Ecto neural progenitor cell (in vitro differentiated cells): ENCODE measurements at places on chromosomes 3 and 15.

DNA sequence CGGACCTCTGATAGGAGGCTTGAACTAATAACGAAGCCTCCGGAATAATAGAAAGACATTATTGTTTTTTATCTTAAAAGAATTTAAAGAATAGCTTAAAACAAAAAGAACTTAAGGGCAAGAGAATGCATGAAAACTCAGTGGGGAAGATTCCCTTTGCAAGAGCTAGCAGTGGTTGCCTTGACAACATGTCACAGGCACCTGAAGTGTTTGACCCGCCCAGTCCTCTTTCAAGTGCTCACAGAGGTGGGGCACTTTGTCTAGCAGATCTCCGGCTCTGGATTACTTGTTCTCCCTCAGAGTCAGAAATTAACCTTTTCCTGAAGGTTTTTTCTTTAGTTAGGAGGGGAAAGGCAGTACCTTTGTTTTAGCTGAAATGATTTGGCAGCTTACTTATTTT, 37.8 kb downstream of the LARS2 start:
- no peak for DNase-seq

GRCh38 chr3:8457039-8457438, 44.6 kb upstream of the LMCD1 start:
- DNase-seq: no peak

- no peak for DNase-seq
These were observed 21.9 kb upstream of the C15orf39 start for GRCh38 chr15:75179746-75180140.

GRCh38 chr15:77808075-77808474, 175.4 kb upstream of the LINGO1 start:
- DNase-seq: no peak

DNA sequence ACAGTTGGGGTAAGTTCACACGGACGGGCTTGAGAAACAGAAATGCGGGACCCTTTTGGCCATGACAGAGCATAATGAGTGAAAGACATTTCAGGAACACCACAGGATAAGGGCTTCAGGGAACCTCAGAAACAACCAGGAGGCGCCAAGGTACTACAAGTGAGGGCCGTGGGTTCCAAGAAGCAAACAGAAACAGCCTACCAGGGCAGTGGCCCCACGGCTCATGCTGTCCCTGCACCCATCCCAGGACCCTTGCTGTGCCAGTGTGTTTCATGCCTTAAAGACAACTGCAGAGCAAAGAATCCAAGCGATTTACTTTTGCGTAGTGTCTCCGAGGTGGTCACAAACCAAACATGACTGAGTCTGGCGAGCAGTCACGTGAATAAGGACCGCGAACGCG, 54.0 kb downstream of the RUBCN start:
- no peak for DNase-seq

DNA sequence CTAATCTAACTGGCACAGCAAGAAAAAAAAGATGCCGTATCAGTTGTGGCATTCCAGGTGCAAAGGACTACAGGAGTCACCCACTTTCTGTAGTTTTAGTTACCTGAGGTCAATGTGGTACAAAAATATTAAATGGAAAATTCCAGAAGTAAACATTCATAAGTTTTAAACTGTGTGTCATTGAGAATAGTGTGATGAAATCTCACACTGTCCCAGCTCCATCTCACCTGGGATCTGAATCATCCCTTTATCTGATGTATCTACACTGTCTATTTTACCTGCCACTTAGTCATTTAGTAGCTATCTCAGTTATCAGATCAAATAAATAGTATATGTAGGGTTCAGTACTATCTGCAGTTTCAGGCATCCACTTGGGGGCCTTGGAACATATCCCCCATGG, 26.7 kb downstream of the GBE1 start:
- no peak for DNase-seq

GRCh38 chr3:41199866-41200668, 762 bp downstream of the CTNNB1 start:
- peak; percentile 76 for DNase-seq

DNA sequence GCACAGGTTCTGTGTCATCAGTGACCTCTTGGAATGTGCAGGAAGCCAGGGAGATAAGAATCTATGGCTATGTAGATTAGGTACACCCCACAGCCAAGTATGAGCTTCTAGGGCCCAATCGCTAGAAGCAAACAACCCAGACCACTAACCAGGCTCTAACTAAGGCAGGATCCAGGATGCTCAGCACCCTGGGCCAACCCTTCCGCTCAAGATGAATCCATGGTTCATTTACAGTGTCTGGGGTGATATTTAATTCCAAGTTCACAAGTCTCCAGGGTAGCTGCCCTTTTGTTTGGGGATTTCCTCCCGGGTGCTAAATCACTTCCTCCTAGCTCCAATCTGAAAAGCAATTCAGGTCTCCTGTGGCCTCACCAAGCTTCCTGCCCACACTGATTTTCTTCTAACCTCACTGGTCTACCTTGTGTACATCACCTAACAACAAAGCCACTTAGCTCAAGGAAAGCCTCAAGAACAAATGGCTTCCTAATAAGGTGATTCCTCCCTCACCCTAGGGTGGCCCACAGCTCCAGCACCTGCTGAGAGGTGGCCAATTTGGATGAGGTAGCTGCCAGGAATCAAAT, 2.4 kb downstream of the EHD4 start:
- peak; percentile 23 for DNase-seq

GRCh38 chr15:23596736-23597135, 31.3 kb downstream of the MKRN3 start:
- no peak for DNase-seq

- no peak for DNase-seq
These were observed 6.7 kb downstream of the ZDHHC3 start for GRCh38 chr3:44969154-44969827.

GRCh38 chr3:13427662-13428603, 7.8 kb upstream of the NUP210 start:
- DNase-seq: no peak

- DNase-seq: no peak
These were observed 14.8 kb downstream of the ARNT2 start for GRCh38 chr15:80418892-80419537.

GRCh38 chr3:94645790-94646189, 582.9 kb downstream of the NSUN3 start:
- DNase-seq: no peak

DNA sequence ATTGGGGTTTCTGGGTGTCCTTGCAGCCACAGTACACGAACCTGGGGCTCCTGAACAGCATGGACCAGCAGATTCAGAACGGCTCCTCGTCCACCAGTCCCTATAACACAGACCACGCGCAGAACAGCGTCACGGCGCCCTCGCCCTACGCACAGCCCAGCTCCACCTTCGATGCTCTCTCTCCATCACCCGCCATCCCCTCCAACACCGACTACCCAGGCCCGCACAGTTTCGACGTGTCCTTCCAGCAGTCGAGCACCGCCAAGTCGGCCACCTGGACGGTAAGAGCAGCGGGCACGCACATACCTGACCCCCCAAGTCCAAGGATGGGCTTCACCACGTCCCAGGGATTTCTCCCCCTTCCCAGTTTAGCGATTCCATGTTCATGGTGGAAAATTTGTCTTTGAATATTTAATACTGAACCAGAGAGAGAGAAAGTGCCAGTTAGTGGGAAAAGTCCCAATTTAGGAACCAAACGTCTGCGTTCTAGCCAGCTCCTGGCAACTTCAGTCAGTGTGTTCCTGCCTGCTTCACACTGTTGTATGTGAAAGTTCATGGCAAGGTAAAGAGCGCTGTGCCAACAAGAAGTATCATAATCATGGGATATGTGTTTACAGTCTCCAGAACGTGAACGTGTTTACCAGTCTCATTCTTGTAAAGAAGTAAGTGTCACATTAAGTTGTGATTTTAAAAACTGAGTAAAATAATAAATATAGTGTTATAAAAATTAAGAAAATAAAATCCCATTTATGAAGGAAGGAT, 177.2 kb downstream of the TP63 start:
- no peak for DNase-seq

DNA sequence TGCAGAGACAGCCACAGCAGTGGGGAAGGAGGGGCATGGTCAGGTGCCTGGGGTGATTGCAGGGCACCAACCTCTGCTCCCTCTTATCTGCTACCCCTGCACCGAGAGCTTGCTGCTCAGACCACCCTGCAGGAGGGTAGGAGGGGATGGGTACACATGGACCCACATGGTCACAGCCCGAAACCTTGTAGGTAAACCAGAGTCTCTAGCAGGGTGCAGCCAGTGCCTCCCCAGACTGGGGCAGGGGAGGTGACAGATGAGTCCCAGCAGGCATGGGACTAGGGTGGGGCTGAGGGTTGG, 49.2 kb downstream of the FAH start:
- DNase-seq: no peak

DNA sequence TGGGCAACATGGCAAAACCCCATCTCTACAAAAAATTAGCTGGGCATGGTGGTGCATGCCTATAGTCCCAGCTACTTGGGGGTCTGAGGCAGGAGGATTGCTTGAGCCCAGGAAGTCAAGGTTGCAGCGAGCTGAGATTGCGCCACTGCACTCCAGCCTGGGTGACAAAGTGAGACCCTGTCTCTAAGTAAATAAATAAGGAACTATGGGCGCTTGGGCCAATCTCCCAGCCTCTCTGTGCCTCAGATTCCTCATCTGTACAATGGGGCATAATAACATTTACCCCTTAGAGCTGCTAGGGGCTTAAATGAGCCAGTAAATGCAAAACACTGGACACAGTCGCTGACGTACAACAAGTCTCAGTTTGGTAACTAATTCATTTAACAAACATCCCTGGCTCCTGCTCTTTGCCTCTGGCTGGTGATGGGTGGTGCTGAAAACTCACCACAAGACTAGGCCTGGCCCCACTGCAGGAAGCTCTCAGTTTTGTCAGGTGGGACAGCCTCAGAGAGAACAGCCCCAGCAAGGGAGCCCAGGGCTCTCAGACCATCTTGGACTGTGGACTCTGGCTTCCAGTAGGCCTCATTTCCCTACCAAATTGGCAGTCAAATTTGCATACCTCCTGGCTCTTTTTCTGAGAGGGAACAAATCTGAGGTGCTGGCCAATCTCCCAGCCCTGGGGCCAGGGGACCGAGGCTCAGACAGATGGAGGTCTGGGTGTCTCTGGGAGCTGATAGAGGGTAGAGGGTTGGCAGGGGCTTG, 6.4 kb upstream of the TBC1D2B start:
- DNase-seq: no peak

DNA sequence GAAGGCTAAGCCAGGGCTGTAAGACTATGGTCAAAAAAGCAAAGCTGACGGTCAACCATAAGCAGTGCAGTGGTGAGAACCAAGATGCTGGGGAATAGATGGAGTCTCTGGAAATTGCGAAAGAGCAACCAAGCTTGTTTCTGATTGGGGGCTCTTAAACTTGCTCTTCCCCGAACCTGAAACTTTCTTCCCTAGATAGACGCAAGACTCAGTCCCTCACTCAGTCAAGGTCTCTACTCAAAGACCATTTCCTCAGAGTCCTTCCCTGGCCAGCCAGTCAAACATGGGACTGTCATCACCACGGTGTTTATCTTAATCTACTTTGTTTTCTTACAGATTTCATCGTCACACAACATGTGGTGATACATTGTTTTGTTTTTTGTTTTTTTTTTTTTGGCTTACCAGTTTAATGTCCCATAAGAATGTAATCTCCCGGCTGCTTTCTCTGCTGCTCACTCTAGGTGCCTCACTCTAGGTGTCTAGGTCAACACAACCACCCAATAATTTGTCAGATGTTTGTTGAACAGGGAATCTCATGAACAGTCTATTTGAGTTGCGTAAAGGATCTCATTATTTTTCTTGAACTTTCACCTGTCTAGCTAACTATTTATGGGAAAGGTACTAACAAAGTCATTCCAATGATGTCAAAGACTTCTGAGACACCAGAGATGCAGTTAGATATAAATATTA, 495.4 kb downstream of the FOXP1 start:
- DNase-seq: no peak

GRCh38 chr3:30475038-30475808, 131.2 kb upstream of the TGFBR2 start:
- DNase-seq: no peak

DNA sequence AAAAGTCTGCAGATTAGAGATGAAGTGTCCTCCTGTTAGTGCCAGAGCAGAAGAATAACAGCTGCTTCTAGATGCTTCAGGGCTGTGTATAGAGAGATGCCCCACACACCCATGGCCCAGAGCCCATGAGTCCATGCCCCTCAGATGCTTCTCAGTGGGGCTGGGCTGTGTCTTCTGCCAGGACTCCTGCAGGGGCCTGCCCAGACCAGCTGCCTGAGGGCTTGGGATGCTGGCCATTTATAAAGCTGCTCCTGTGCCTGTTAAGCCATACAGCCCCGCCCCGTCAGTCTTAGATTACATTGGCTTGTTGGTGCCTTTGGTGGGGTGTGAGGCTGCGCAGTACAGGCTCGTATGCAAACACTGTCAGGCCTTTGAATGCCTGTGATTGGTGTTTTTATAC, 318.0 kb upstream of the CTDSPL start:
- no peak for DNase-seq

DNA sequence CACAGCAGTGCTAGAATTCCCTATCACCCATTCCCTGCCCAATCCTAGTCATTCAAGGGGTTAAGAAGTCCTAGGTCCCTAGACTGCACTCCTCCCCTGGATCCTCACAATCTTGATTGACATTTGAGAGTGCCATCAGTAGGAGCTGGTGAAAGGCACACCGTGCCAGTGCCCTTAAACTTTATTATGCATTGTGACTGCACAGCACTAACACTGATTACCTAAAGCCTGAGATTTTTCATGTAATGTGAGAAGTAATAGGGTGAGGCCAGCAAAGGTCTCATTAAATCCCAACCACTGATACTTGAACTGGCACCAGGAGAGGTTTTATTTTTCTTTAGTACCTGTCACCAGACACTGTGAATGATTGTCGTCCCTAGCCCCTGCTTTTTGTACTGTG, 16.3 kb downstream of the GXYLT2 start:
- DNase-seq: no peak

DNA sequence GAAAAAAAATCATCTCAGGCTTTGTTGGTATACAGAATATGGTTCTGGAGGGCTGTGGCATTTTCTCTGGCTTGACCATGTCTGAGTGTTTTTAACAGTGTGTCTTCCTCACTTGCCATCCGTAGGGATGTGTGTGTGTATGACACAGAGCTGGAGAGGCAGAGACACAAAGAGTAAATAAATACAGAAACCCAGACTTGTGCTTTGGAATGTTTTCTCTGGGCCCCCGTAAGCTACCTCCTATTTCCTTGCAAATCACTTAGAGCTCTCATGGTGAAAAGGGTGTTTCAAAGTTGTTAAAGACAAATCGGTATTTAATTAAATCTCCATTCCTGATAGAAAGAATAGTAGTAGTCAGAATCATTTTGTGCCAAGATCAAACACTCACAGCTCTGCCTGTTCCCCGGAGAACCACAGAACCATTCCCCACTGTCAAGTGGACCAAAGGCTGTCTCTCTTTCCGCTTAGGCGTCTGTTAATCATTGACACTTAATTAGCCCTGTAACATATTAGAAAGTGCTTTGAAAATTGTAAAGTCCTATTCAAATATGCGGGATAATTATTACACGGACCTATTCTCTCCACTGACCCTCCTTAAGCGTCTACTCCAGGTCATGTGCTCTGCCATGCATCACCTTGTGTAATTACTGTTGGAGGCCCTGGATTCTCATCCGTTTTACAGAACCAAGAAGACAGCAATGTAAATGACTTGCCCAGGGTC, 313.6 kb upstream of the TLE3 start:
- DNase-seq: no peak

GRCh38 chr3:129312021-129312639, 33.5 kb downstream of the HMCES start:
- DNase-seq: no peak
